ENCODE measurements at places on chromosomes 12 and 14. TPM values are rescaled to one million over a fixed set of nuclear protein-coding genes. Genes with fewer than 3 reads are reported as not detected.

GRCh38 chr12:88361493-88361892 lies 218.8 kb downstream of the KITLG start:
- H3K36me3 ChIP-seq, result no peaks in the 10 kb centered on the region
- no peak for DNase-seq
- no peak overlapping the region for H3K4me3 ChIP-seq
- H3K4me1 ChIP-seq, result peaks cover under 1% of the 10 kb centered on the region
- H3K27ac ChIP-seq, result no peak overlapping the region

- no peak overlapping the region for H3K27ac ChIP-seq
- no peak overlapping the region for H3K4me3 ChIP-seq
- peaks cover 64% of the 10 kb centered on the region for H3K36me3 ChIP-seq
- no peaks in the 10 kb centered on the region for H3K4me1 ChIP-seq
- no peak for DNase-seq
Observed at GRCh38 chr12:57539134-57539768, 7.7 kb downstream of the DCTN2 start.

DNA sequence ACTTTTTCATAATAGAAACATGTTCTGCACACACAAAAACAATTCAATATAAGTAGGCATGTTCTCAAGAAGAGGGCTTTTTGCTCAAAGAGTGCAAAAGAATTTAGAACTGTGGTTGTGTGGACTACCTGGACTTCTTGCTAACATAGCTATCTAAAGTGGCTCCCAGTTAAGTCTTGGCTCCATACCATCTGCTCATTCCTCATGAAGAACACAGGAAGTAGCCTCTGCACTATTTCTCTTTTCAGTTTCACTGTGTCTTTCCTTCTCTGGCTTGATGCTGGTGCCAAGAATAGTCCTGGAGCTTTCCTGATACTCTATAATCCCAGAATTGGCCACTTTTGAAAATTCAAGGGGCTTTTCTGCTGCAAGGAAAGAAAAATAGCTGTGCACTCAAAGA lies 127.4 kb downstream of the CCER1 start:
- H3K27ac ChIP-seq, result no peak overlapping the region
- no peaks in the 10 kb centered on the region for H3K27me3 ChIP-seq
- no peak overlapping the region for H3K4me3 ChIP-seq
- H3K36me3 ChIP-seq, result no peaks in the 10 kb centered on the region
- H3K4me1 ChIP-seq, result no peaks in the 10 kb centered on the region

DNA sequence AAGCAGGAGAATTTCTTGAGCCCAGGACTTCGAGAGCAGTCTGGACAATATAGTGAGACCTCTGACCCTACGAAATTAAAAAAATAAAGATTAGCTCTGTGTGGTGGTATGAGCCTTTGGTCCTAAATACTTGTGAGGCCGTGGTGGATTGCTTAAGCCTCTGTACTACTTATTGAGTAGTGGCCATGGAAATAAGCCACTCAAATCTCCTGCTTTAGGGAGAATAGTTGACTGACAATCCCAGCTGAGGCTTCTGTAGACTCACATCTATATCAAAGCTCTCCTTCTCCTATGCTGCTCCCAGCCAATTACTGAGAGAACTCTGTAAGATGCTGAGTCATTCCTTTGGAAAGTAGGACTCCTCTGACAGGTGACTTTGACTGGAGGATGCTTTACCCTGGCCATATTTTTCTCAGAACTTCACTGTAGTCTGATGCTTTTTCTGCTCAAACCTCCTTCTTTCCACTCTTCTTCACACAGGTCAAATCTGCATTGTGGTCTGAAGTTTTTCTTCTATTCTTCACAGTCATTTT lies 420.2 kb downstream of the SLC6A15 start:
- H3K4me1 ChIP-seq, result no peaks in the 10 kb centered on the region
- no peak overlapping the region for H3K4me3 ChIP-seq
- H3K36me3 ChIP-seq, result no peaks in the 10 kb centered on the region
- H3K27me3 ChIP-seq, result no peaks in the 10 kb centered on the region

DPF3 gene
- total RNA-seq, result not detected

DNA sequence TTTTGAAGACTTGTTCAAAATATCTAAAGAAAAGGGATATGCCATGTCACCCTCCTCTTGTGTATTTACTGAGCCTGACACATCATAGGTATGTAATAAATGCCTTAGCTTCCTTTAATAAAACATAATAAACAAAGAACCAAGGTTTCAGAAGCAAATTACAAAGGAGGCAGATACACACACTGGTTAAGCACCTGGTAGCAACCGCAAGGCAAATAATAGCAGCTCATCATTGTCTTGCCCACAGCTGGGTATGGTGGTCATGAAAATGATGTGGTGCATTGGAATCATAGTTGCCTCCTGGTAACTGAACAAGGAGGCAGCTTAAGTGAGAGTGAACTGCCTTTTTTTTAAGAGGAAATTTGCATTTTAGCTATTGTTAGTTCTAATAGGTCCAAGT lies 39.0 kb downstream of the PAX9 start:
- no peak overlapping the region for H3K4me3 ChIP-seq
- H3K4me1 ChIP-seq, result no peaks in the 10 kb centered on the region
- no peak overlapping the region for H3K27ac ChIP-seq
- no peaks in the 10 kb centered on the region for H3K27me3 ChIP-seq
- H3K36me3 ChIP-seq, result no peaks in the 10 kb centered on the region

DNA sequence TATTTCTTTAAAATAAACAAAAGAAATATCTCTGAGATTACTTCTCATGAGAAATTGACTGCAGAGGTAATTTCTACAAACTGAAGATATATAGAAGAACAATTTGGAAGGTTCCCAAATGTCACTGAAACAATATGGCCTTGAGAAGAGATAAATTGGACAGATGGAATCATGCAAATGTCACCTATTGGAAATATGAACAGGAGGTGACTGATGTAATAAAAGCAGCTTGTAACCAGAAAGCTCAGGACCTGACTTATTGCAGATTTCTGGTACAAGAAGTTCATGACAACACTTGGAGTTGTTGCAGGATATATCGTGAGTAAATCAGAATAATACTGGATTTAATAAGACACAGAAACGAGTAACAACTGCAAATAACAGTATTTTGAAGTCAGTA lies 93.3 kb upstream of the TRHDE start:
- no peak overlapping the region for H3K27ac ChIP-seq
- no peaks in the 10 kb centered on the region for H3K4me1 ChIP-seq
- no peaks in the 10 kb centered on the region for H3K27me3 ChIP-seq
- no peaks in the 10 kb centered on the region for H3K36me3 ChIP-seq

KRT74 gene
- not detected for total RNA-seq

DNA sequence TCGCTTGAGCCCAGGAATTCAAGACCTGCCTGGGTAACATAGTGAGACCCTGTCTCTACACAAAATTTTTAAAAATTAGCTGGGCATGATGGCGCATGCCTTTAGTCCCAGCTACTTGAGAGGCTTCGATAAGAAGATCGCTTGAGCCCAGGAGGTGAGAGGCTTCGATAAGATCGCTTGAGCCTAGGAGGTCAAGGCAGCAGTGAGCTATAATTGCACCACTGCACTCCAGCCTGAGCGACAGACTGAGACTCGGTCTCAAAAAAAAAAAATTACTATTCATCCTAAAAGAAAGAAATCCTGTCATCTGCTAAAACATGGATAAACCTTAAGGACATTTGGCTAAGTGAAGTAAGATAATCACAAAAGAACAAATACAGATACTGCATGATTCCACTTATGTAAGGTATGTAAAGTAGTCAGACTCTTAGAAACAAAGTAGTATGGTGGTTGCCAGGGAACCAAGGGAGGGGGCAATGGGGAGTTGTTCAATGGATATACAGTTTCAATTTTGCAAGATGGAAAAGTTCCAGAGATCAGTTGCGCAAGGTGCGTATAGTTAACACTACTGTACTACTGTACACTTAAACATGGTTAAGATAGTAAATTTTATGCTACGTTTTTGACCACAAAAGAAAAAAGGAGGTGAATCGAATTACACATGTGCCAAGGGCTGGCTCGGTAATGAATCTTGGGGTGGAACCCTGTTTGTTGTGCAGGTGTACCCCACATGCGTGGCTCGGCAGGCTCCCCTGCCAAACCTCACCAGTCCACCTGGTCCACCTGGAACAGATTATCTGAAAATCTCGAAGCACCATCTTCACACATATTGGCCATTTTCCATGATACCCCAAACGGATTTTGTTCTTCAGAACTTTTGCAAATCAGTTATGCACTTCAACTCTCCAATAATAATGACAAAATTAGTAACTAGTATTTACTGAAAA lies 18.3 kb upstream of the ATP2A2 start:
- H3K4me3 ChIP-seq, result no peak overlapping the region

DNA sequence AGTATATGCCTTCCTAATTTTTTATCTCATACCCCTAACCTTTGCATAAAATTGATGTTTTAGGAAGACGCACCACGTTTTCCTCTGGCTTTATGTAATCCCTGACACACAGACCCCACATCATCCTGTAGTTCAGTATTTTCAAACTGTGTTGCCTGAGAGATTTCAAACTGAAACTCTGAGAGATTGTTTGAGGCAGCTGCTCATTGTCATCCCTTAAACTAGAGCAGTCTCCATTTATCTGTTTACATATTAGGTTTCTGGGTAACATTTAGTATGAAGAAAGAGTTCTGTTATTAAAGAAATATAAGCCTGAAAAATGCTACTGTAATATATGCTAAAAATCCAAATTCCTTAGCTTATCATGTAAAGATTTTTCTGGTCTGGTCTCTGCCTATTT lies 24.3 kb downstream of the MNAT1 start:
- H3K4me1 ChIP-seq, result no peaks in the 10 kb centered on the region
- H3K27ac ChIP-seq, result no peak overlapping the region
- DNase-seq, result no peak
- no peaks in the 10 kb centered on the region for H3K36me3 ChIP-seq
- H3K4me3 ChIP-seq, result no peak overlapping the region

DNA sequence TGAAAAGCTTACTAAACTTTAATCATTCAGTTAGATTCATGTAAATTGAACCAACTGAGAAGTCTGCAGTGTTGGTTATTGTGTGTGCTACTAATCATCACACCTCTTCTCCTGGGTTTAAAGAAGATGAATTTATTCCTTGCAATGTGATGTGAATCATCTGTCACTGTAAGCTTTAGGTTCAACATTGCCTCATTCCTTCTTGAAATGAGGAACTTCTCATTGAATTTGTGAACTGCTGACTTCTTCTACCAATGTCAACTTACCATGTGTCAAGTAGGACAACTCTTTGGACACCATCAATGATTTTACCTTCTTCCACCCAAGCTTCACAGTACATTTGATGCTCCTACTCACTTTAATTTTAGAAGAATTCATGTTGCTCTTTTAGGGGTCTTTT lies 17.4 kb upstream of the PRB2 start:
- no peaks in the 10 kb centered on the region for H3K27me3 ChIP-seq
- H3K36me3 ChIP-seq, result no peaks in the 10 kb centered on the region
- H3K4me3 ChIP-seq, result no peak overlapping the region
- no peak for DNase-seq

DNA sequence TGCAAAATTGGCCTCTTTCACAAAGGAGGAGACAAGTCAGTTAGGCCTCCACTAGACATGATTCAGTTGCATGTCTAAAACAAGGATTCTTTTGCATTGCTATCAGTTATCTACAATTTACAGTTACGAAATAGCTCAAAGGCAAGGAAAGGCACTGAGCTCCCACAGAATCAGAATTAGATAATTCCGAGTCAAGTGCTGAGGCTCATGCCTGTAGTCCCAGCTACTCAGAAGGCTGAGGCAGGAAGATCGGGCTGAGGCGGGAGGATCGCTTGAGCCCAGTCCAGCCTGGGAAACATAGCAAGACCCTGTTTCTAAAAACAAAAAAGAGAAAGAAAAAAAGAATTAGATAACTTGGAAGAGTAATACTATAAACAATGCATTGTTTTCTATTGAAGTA lies 12.3 kb upstream of the RTRAF start:
- no peaks in the 10 kb centered on the region for H3K27me3 ChIP-seq
- no peak for DNase-seq
- H3K4me3 ChIP-seq, result no peak overlapping the region
- H3K4me1 ChIP-seq, result peaks cover 3% of the 10 kb centered on the region

TAS2R10 gene
- 0.88 TPM for total RNA-seq

DNA sequence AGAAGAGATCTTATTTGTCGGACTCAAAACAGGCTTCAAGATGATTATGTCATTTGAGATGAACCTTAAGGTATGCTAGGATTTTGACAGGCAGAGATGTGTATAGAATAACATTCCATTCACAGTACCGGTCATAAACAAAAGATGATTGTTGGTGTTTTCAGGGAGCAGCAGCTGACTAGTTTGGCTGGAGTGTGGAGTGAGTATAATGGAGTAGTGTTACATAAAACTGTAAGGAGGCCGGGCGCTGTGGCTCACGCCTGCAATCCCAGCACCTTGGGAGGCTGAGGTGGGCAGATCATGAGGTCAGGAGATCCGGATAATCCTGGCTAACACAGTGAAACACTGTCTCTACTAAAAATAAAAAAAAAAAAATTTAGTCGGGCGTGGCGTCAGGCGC lies 23.9 kb downstream of the SERPINA10 start:
- no peaks in the 10 kb centered on the region for H3K36me3 ChIP-seq
- no peaks in the 10 kb centered on the region for H3K4me1 ChIP-seq
- no peak for DNase-seq

DNA sequence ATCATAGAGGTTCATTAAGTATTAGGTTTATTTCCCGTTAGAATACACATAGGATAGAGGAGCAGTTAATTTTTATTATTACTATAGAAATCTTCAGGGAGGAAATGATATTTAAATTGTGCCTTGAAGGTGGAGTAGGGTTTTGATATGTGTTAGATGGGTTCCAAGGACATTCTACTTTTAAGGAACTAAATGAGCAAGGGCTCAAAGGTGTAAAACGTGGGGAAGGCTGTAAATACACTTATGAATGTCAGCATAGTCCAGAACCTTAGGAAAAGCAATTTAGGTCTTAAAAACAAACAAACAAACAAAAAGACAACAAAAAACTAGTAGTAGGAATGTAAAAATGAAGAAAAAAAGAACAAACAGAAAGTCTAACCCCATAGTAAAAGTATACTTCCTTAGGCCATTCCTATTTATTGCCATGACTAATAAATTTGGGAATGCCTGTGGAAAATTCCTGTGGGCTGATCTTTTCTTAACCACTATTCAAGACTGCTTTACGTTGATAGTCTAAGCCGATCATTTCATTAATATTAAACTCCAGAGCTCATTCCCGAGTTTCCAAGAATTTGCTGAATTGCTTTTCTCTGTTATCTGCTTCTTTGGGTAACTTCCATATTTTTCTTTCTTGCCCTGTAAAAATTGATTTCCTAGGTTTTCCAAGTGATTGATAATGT lies 180.3 kb downstream of the RAD51B start:
- H3K36me3 ChIP-seq, result no peaks in the 10 kb centered on the region
- DNase-seq, result no peak
- H3K4me3 ChIP-seq, result no peak overlapping the region
- H3K27ac ChIP-seq, result no peak overlapping the region
- H3K4me1 ChIP-seq, result no peaks in the 10 kb centered on the region

- H3K4me1 ChIP-seq, result no peaks in the 10 kb centered on the region
- no peak overlapping the region for H3K4me3 ChIP-seq
- no peak for DNase-seq
- H3K36me3 ChIP-seq, result no peaks in the 10 kb centered on the region
- no peak overlapping the region for H3K27ac ChIP-seq
Observed at GRCh38 chr12:7748852-7749251, 1.7 kb upstream of the CLEC4C start.

GRCh38 chr14:55127460-55127951 lies 1.5 kb upstream of the LGALS3 start:
- no peaks in the 10 kb centered on the region for H3K36me3 ChIP-seq
- no peak for DNase-seq
- H3K27me3 ChIP-seq, result peaks cover 69% of the 10 kb centered on the region

ETFBKMT gene
- total RNA-seq, result 0.87 TPM

- H3K27me3 ChIP-seq, result peaks cover 43% of the 10 kb centered on the region
- no peaks in the 10 kb centered on the region for H3K4me1 ChIP-seq
- DNase-seq, result no peak
- H3K27ac ChIP-seq, result no peak overlapping the region
- peaks cover 12% of the 10 kb centered on the region for H3K36me3 ChIP-seq
- peak overlapping the region; percentile 85 for H3K4me3 ChIP-seq
Observed at GRCh38 chr14:53955229-53955556, 1.4 kb downstream of the BMP4 start.

SYT1 gene
- total RNA-seq, result 13.9 TPM

LGR5 gene
- total RNA-seq, result 34.4 TPM
